ENCODE measurements at places on chromosomes 11 and 22. TPM values are rescaled to one million over a fixed set of nuclear protein-coding genes. Genes with fewer than 3 reads are reported as not detected.

HEPN1 gene
- not detected for total RNA-seq

GRCh38 chr22:44483878-44484277, 14.2 kb downstream of the RTL6 start:
- no peak for DNase-seq

DNA sequence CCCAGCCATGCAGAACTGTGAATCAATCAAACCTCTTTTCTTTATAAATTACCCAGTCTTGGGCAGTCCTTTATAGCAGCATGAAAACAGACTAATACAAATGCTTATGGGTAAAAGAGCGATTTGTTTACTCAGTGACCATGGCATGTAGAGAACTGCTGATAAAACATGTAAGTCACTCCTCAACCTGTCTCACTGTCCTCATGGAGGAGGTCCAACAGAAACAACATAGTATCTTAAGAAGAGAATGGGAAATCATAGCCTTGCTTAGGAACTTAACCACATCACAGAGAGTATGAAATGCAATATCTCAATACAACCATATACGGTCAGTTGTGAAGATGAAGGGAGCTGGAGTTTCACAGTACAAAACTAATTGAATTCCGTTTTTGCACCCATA, 1734.0 kb upstream of the RAG2 start:
- no peak for DNase-seq

LGR4 gene
- 0.69 TPM for total RNA-seq

GRCh38 chr22:40853333-40853732, 3.1 kb downstream of the ST13 start:
- no peak for DNase-seq

DNA sequence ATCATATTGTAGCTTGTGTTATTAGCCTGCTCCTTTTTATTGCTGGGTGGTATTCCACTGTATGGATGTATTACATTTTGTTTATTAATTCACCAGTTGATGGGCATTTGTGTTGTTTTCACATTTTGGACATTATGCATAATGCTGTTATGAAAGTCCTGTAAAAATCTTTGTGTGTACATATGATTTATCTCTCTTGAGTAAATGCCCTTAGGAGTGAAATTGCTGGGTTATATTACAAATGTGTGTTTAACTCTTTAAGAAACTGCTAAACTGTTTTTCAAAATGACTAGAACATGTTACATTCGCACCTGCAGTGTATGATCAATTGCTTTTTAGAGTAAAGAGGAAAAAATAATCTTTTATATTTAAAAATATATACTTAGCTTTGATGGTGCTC, 54.4 kb upstream of the TP53I11 start:
- no peak for DNase-seq

- no peak for DNase-seq
These were observed 289.7 kb downstream of the BRD1 start for GRCh38 chr22:49538006-49538405.

DNA sequence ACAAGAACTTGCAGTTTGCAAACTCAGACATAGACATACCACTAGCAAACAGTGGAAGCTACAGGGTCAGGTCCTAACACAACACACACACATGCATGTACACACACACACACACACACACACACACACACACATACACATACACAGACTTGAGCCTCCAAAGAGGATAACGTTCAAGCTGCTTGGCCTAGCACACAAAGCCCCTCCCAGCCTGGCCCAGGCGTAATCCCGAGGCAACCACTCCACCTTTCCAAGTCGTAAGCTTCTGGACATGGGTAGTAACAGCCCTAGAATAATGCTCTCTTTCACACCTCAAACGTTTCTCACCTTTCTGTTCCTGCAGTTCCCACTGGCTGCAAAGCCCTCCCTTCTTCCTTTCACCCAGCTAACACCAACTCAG, 88.6 kb downstream of the LARGE1 start:
- DNase-seq = no peak

MMP8 gene
- total RNA-seq = not detected

GRCh38 chr11:18534245-18534644, 7.5 kb upstream of the TSG101 start:
- DNase-seq = no peak

GRCh38 chr11:65008016-65008415, 5.9 kb upstream of the ARL2 start:
- no peak for DNase-seq

GRCh38 chr11:15104166-15104565, 10.6 kb upstream of the INSC start:
- DNase-seq = no peak

DDTL gene
- total RNA-seq = 3.8 TPM

DNA sequence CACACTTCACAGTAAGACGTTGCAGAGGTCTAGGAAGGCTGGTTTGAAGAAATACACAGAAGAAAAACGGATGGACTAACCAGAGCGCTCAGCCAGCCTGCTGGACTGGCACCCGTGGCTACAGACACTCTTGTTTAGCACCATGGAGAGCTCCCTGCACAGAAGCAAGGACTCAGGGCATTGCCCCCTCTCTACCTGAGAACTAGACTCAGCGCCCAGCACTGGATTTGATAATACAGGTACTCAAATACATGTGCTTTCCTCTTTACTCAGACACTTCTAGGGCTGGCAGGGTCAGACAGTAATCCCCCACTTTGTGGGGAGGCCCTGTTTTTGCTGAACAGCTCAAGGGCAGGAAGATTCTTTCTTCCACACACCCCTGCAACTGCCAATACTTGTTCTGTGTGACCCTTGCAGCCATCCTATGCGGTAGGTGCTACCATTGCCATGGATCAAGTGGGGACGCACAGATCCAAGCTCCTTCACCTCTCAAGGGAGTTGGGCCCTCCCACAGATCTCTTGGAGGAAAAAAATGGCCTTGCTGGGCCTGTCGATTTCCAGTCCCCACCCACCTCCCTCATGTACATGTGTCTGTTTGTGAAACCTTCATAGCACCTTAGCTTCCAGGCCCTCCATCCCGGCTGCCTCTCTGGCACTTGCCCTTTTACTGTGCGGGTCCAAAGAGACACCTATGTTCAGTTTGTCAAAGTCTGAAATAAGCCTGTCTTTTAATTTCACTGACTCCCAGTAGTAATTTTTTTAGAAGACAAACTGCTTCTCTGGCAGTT, 5.1 kb upstream of the P2RX6 start:
- DNase-seq = no peak

MRGPRX3 gene
- not detected for total RNA-seq

DNA sequence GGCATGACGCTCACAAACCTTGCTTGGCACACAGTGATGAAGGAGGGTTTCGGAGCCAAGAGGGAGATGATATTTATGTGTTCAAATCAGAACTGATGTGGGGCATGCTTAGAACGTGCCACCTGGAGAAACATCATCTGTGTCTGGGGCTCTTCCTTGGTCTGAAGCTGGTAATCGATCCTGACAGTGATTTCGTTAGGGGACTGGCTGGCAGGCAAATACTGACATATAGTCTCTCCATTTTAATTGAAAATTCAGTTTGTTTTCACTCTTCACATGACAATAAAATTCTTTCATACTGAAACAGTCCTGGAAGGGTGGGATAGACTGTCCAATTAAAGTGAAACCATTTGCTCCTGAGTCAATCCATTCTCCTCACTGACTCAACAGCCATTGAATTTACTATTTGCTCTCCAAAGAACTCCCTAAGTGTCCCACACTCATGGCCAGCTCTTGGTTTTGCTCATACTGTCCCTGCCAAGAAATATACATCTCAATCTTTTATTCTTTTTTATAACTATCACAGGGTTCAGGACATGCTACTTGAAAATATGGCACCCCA, 134.8 kb downstream of the TRPC6 start:
- no peak for DNase-seq

- no peak for DNase-seq
These were observed 3.3 kb downstream of the SCGB1D2 start for GRCh38 chr11:62245271-62245753.

BTG4 gene
- total RNA-seq = not detected

FGF4 gene
- total RNA-seq = not detected

APOL5 gene
- total RNA-seq = not detected

TIGD3 gene
- 0.85 TPM for total RNA-seq

- DNase-seq = no peak
These were observed 6.9 kb downstream of the ARVCF start for GRCh38 chr22:20009582-20010306.

- no peak for DNase-seq
These were observed 1508.3 kb downstream of the TBC1D22A start for GRCh38 chr22:48270731-48271130.

- no peak for DNase-seq
These were observed 77.9 kb downstream of the ST3GAL4 start for GRCh38 chr11:126433244-126433846.

DNA sequence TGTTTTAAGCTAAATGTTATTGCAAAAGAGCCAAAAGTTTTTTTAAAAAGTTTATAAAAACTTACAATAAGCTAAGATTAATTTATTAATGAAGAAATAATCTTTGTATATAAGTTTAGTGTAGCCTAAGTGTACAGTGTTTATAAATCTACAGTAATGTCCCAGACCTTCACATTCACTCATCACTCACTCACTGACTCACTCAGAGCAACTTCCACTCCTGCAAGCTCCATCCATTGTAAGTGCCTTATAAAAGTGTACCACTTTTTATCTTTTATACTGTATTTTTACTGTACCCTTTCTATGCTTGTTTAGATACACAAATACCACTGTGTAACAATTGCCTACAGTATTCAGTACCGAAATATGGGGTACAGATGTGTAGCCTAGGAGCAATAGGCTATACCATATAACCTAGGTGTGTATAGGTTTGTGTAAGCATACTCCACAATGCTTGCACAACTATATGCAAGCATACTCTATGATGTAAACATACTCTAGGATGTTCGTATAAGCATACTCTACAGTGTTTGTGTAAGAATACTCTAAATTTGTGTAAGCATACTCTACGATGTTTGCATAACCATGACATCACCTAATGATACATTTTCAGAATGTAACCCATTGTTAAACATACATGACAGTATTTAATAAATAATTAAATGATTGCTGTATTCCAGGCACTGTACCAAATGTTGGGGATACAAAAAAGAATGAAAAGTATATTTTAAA, 953.0 kb downstream of the KCNA4 start:
- DNase-seq = no peak

DNA sequence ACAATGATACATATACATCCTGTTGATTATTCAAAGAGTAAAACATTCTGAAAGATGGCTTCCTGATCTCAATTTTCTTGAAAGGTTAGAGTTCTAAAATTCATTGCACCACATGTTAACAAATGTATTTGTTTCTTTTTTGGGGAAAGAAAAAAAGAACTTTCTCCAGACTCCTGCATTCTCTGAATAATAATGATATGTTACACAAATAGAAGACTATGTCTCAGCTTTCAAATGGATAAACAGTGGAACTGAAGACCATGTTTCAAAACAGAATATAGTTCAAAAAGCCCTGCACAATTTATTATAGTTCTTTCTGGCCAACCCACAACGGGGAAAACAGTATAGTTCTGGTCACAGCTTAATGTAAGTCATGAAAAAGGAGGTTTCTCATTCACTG, 277.0 kb downstream of the SBF2 start:
- DNase-seq = no peak

GRCh38 chr22:19604711-19605268, 80.6 kb upstream of the CLDN5 start:
- no peak for DNase-seq

C11orf97 gene
- not detected for total RNA-seq

DNA sequence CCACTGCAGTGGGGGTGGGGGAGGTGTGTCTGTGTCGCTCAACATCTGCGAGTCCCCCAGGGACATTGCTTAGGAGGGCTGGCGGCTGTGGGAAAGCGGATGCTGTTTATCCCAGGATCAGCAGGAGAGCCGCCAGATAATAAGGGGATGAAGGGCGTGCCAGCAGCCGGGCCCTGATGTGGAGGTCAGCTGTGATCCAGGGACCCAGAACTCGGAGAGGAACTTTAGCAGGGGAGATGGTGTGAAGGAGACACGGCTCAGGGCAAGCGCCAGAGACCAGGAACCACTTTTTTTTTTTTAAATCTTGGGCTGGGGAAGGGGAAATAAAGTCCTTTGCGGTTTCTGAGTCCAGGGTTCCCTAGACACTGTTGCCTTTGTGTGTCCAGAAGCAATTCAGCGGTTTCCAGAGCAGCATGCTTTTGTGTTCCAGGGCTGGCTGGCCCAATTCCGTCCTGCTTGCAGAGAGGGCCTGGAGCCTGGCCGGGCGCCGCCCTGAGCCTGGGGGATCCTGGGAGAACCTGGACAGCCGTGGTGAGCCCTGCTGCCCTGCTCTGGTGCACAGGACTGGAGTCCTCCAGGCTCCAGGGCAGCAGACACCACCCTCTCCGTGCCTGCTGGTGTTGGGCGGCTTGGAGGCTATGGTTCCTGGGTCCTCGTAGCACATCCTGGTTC, at the start of gene GRAMD4:
Gene GRAMD4 (plus strand): TSS at position 557 of the 672 bp plus-strand sequence. CDS start 6,414 bp downstream, outside the sequence.
- no peak for DNase-seq

DNA sequence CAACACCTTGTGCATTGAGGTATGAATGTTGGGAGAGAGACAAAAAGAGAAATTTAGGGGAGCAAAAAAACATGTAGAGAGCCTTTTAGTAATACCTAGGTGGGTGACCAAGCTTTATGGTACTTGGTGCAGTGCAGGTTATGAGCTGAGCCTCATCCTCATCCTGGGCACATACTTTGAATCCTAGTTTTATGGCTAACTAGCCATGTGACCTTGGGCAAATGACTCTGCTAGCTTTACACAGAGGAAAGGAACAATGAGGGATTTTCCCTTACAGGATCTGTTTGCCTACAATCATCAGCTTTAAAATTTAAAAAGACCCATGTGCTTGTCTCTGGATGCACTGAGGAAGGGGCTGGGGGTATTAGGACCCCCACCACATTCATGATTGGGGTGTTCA, 187.8 kb upstream of the ISX start:
- no peak for DNase-seq

IGF2 gene
- not detected for total RNA-seq

- DNase-seq = no peak
These were observed 5.9 kb downstream of the ARL2 start for GRCh38 chr11:65019824-65020223.

- DNase-seq = no peak
These were observed 826 bp upstream of the EEF1G start for GRCh38 chr11:62574363-62575071.

DNA sequence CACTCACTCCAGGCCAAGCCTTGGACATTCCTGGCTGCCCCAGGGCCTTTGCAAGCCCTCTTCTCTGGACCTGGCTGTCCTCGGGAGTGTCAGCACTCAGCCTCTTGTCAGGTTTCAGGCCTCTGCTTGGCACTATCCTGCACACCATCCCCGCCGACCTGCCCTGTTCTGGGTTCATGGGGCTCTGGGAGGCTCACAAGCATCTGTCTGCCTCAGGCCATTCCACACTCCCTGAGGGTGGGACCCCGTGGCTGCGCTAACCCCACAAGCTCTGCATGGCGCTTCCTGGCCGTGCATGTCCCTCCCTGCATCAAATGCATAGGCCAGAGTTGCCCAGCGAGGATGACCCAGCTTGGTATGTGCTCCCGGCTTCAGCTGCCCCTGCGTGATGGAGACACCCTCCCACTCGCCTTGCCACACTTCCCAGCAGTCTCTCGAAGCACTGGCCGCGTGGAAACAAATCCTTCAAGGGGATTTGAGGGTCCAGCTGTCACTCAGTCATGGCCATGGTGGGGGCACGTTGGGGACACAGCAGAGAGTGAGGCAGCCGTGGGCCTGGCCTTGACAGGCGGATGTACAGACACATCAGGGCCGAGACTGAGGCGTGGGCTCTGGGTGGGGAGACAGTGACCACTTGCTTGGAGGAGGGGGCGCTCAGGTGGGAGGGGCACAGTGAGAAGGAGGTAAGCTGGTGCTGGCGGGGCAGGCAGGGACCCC, 87.3 kb downstream of the KCNQ1 start:
- no peak for DNase-seq

Measured in CD4-positive, alpha-beta T cell (primary cell).